ENCODE measurements at places on chromosomes 3 and 15.

DNA sequence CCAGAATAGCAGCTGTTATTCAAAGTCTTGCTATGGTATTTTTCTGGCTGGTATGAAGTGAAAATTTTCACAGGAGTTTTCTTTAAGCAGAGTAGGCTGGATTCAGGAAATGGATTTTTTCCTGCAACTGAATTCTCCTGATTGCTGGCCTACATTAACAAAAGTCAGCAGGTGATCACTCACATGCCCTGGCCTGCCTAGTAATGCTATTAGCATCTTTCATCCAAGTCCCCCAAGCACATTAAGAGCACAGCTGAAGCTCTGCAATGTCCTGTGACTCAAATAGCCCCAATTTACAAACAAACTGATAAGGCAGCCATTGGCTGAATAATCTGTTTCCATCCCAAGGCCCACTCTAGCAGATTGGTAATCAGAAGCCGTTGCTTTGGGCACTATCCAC lies 688.3 kb upstream of the LMCD1 start:
- no peak for DNase-seq

- no peak for DNase-seq
Observed at GRCh38 chr15:90184119-90184785, 16.9 kb upstream of the SEMA4B start.

- DNase-seq: no peak
Observed at GRCh38 chr3:129881261-129881660, 12.2 kb downstream of the TMCC1 start.

- no peak for DNase-seq
Observed at GRCh38 chr3:122272879-122273278, 52.2 kb upstream of the CSTA start.

- no peak for DNase-seq
Observed at GRCh38 chr3:185270956-185271332, 17.1 kb upstream of the EHHADH start.

DNA sequence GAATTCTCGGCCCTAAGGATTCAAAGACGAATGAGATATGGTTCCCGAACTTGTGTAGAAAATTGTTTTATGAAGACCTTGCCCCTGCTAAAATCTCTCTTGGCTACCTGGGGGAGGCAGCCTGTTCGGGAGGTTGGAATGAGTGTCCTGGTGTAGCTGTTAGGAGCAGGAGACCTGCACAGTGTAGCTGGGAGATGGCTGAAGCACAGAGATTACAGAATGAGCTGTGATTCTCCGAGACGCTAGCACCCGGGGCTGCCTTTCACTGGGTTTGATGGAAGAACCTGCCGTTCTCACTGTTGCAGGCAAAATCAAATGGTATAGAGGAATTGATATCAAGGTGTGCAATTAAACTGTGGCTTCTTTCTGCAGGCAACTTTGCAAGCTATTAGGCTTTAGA lies 68.0 kb downstream of the TRAK1 start:
- DNase-seq: no peak

- no peak for DNase-seq
Observed at GRCh38 chr3:161203485-161204098, 17.5 kb upstream of the NMD3 start.

DNA sequence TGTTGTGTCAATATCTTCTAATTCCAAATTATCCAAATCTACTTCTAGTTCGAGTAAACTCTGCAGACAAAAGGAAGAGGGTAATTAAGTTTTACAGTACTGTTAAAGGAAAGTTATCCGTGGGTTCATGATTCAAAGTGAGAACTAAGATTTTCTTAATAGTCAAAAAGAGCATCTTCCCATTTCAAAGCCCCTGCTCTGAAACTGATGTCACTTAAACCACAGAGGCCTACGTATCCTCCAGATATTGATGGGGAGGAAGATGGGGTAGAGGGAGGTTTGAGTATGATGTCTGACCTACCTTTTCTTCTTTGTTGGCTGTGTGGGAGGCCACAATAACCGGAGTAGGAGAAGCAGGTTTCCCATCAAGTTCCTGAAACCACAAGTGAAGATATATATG lies 14.1 kb downstream of the MRPS22 start:
- DNase-seq: no peak

- no peak for DNase-seq
Observed at GRCh38 chr3:45112939-45113338, 33.2 kb downstream of the CDCP1 start.

- no peak for DNase-seq
Observed at GRCh38 chr3:173709026-173709425, 311.5 kb downstream of the NLGN1 start.

- DNase-seq: no peak
Observed at GRCh38 chr3:109337393-109337792, at the start of gene DPPA4. TSS of gene DPPA4 (minus strand) at chr3:109337546. CDS start at chr3:109337517, 29 bp downstream.

- no peak for DNase-seq
Observed at GRCh38 chr3:95277613-95278012, 1214.8 kb downstream of the NSUN3 start.

- no peak for DNase-seq
Observed at GRCh38 chr3:196063456-196063855, 18.4 kb downstream of the TFRC start.

GRCh38 chr15:77538027-77538451 lies 94.7 kb downstream of the LINGO1 start:
- DNase-seq: no peak

DNA sequence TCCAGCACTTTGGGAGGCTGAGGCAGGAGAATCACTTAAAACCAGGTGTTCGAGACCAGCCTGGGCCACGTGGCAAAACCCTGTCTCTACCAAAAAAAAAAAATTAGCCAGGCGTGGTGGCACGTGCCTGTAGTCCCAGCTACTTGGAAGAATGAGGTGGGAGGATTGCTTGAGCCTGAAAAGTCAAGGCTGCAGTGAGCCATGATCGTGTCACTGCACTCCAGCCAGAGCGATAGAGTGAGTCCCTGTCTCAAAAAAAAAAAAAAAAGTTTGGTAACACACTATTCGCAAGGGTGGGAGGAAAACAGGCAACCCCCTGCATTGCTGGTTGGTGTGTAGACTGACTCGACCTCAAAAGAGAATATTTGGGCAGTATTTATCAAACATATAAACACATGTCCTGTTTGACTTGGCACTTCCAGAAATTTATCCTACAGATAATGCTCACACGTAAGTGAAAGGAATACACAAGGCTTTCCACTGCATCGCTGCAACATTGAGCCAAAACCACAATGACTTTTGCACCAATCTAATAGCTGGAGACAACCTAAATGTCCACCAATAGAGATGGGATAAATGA lies 3.1 kb upstream of the ANPEP start:
- DNase-seq: no peak

DNA sequence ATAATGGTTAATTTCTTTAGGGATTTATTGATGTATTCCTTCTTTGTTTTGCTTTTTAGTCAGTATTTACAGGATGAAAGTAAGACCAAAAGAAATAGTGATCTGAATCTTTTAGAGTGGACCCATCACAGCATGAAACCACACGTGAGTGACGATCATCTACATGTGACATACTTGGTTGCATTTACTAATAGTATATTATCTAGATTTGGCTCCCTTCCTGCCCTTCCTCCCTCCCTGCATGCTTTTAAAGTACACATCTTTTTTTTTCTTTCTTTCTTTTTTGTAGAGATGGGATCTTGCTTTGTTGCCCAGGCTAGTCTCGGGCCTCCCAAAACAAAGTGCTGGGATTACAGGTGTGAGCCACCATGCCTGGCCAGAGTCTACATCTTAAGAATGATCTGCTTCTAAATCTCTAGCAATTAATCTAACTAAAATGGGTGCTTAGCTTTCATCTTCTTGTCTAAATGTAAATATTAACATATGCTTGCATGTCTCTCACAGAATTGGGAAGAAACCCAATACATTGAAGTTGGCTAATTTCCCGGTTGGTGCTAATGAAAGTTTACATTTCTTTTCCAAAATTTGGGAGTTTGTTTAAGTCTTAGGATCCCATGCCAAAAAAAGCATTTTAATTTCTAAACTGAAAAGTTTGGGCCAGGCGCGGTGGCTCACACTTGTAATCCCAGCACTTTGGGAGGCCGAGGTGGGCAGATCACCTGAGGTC lies 38.0 kb downstream of the SENP2 start:
- no peak for DNase-seq

DNA sequence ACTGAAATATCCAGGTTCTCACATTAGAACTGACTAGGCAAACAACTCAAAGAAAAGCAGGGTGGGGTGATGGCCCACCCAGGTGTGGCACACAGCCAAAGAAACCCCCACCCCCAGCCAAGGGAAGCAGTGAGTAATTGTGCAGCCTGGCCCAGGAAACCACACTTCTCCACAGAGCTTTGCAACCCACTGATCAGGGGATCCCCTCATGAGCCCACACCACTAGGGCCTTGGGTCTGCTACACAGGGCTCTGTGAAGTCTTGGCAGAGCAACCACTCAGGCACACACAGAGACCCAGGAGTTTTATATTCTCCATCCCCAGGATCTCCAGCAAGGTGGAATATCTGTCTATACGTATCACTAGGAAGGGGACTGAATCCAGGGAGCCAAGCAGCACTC lies 22.2 kb upstream of the TRIM42 start:
- DNase-seq: no peak

GRCh38 chr15:96619174-96619573 lies 288.7 kb downstream of the NR2F2 start:
- no peak for DNase-seq

- no peak for DNase-seq
Observed at GRCh38 chr3:187855131-187855530, 109.9 kb upstream of the BCL6 start.

- DNase-seq: no peak
Observed at GRCh38 chr3:74003734-74004133, 379.0 kb upstream of the PDZRN3 start.

DNA sequence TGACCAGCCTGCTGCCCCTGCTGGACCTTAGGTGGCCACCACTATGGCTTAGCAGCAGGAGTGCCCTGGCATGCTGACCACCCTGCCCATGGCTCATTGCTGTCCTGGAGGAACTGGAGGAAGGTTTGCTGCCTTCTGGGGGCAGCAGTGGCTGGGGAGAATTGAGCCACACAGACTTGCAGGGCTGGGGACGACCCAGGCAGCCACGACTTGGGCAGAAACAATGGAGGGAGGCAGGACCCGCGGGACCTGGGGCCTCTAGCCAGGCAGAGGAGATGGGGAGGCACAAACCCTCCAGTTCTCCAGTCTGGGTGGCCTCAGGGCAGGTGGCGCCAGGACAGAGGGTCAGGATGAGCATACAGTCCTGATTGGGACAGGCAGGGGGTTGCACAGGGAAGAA lies 32.8 kb downstream of the ADAMTS7 start:
- no peak for DNase-seq

GRCh38 chr15:39720621-39721611 lies 61.7 kb downstream of the FSIP1 start:
- no peak for DNase-seq

DNA sequence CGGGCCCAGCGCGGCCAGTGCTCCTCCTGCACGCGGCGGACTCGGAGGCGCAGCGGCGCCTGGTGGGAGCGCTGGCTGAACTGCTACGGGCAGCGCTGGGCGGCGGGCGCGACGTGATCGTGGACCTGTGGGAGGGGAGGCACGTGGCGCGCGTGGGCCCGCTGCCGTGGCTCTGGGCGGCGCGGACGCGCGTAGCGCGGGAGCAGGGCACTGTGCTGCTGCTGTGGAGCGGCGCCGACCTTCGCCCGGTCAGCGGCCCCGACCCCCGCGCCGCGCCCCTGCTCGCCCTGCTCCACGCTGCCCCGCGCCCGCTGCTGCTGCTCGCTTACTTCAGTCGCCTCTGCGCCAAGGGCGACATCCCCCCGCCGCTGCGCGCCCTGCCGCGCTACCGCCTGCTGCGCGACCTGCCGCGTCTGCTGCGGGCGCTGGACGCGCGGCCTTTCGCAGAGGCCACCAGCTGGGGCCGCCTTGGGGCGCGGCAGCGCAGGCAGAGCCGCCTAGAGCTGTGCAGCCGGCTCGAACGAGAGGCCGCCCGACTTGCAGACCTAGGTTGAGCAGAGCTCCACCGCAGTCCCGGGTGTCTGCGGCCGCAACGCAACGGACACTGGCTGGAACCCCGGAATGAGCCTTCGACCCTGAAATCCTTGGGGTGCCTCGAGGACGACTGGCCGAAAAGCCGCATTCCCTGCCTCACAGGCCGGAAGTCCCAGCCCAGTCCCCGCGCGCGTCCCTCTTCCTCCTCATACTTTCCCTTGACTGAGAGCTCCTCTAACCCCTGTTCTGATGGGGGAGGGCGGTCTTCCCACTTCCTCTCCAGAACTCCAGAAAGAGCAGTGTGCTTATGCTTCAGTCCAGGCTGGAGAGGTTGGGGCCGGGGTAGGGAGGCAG lies 1.4 kb upstream of the IL17RC start:
- no peak for DNase-seq

- no peak for DNase-seq
Observed at GRCh38 chr3:136954980-136955780, 2.6 kb upstream of the IL20RB start.

DNA sequence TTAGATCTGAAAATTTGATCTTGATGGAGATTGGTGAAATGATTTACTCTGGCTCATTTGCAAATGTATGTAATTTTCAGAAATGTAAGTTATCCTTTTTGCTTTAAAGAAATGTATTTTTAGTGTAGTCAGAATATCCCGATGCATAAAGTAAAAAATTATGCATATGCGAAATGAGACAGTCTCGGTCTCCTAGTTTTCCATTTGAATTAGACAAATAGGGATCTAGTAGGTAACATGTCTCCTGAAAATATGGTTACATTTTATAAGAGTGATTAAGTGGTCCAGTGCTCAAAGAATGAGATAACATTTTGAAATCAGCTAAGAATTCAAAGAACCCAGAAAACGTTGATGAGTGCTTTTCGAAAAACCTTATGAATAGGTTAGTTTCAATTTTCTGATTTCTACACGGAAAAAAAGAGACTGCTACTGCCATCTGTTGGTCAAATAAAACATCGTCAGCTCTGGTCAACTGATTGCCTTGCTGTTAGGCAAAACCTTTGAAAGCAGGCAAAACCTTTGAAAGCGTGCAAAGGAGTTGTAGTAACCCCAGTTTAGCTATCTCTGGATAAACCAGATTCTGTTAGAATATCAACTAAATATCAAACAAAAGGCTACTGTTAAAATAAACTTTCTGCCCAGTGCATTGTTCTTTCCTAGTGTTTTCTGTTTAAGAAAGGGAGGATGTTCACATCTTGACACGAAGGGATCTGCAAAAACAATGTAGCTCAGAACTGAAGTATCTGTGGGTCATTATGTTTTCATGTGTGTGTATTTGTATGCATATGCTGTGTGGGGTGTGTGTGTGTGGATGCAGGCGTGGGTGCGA lies 59.3 kb upstream of the CHMP2B start:
- no peak for DNase-seq

- DNase-seq: no peak
Observed at GRCh38 chr3:197942956-197943556, 6.9 kb upstream of the RPL35A start.

- no peak for DNase-seq
Observed at GRCh38 chr3:194517333-194517732, 30.5 kb upstream of the ATP13A3 start.

GRCh38 chr15:43465100-43465499 lies 27.9 kb downstream of the TP53BP1 start:
- DNase-seq: no peak

GRCh38 chr15:48096355-48096786 lies 24.4 kb upstream of the SLC24A5 start:
- DNase-seq: no peak

DNA sequence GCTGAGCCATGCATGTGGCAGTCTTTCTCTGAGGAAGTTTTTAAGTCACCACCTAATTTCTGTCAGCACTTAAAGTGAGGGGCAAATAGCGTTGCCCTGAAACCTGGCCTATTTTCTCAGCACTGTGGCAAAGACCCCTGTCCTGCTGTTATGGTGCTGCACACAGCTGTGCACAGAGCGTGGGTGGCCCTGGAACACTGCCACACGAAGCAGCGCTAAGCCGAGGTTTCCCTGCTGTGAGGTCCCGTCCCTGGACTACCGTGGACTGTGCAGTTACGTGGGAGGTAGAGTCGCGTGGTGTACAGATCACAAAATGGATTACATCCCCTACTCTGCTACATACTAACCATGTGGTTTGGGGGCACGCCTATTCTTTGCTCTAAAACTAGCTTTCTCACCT lies 101.6 kb upstream of the NR2E3 start:
- no peak for DNase-seq

Data from stimulated activated CD4-positive, alpha-beta T cell treated with anti-CD3 and anti-CD28 coated beads, Interleukin-15, amount 100 ng/mL, for 1 hour (primary cell).